ENCODE measurements at places on chromosomes 16 and 17.

- DNase-seq, result no peak
Observed at GRCh38 chr17:50173335-50173941, 7.6 kb downstream of the SGCA start.

- no peak for DNase-seq
Observed at GRCh38 chr17:27554152-27554551, 76.8 kb upstream of the LGALS9 start.

DNA sequence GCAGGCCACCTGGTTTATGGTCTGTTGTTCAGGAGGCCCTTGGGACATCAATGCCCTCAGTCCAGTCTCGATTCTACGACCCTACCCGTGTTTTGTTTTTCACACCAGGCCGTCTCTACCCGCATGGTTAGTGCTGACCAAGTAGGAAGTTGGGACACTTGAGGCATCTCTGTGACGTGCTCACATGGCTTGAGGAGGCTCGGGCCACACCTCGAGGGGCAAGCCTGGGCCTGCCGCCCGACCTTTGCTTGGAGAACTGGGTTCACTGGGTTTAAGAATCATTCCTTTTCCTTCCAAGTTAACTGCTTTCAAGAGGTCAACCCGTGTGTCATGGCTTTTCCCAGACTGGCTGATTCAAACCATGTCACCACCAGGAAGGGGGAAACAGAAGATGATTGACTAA, 86.8 kb downstream of the CMIP start:
- DNase-seq, result no peak

GRCh38 chr17:9115214-9116191, 94.2 kb downstream of the NTN1 start:
- peak; percentile 25 for DNase-seq

DNA sequence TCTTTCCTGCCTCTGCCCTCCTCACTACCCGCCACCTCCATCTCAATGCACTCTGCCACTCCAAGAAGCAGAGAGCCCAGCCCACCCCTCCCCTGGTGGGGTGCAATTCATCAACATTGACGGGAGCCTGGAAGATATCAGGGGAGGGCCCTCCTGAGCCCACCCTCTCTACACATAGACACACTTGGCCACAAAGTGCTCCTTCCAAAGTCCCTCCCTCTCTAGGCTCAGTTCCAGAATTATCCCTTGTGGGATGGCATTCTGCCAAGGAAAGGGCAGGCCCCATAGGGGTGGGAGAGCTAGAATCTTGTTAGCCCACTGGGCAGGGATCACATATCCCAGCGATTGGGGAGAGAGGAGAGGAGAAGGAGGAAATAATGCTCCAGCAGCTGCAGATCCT, 66.2 kb downstream of the TMEM132E start:
- DNase-seq, result no peak

DNA sequence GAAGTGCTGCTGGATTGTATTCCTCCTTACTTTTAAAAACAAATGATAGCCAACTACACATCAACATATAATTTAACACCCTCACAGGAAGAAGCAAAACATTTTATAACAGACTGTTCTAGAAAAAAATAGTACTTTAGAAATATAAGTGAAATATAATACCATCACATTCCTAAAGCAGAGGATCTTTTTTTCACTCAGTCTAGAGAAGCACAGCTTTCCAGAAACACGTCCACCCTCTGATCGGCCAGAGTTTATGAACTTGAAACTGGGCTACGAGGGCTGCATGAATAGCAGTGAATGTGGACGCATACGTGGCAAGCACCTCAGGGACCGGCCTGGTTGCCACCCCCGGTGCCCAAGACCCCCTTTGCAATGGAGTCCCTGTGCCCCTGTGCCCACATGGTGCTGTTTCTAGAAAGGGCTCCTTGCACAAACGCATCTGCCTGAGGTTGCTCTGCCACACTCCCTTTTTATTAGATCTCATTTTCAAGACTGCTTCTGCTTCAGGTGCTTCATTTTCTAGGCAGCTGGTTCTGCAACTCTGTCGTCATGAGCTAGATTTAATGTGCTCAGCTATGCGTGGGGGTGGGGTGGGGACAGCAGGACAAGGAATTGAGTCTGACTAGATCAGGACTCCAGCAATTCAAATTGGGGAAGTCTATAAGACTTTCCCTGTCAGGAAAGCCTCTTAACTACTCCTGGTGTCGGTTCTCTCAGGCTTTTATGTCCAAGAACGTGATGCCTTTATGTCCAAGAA, 29.1 kb upstream of the ERN1 start:
- no peak for DNase-seq

- DNase-seq, result no peak
Observed at GRCh38 chr17:34436607-34437006, 73.6 kb upstream of the CCL1 start.

GRCh38 chr17:40452216-40452787, 9.1 kb downstream of the IGFBP4 start:
- no peak for DNase-seq

DNA sequence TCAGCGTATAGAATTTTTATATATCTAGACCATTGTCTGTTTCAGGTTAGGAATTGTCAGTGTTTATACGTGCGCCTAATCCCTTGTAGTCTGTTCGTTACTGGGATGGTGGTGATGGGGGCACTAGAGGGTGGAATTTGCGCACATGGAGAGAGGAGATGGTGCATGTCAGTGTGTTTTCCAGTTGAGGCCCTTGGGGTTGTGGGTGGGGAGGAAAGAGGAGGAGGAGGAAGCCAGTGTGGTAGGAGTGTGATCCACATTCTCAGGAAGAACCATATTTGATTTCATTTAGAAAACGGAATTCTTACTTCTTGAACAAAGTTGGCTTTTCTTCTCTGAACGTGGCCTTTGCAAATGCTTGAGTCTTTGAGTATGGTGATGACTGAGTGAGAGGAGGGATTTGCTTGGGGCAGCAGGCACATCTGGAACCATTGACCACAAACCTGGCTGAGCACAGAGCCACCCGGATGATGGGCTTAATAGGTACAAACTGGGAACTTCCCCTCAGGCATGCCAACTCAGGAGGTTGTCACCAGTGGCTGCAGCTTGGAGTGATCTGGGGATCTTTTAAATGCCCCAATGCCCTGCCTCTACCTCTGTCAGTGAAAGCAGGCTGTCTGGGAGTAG, 98.9 kb downstream of the PRKCB start:
- no peak for DNase-seq

GRCh38 chr17:49880291-49881053, 32.6 kb upstream of the TAC4 start:
- DNase-seq, result peak; percentile 61

DNA sequence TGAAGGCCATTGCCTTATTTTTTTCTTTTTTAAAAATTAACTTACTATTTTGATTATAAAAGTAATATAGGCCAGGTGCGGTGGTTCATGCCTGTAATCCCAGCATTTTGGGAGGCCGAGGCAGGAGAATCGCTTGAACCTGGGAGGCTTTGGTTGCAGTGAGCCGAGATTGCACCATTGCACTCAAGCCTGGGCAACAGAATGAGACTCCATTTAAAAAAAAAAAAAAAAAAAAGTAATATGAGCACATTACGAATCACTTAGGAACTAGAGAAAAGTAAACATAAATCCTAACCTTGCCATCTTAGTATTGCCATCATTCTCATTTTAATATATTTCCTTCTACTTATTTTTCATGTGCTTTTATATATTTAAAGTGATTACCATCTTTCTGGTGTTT, 12.9 kb upstream of the TACO1 start:
- DNase-seq, result no peak

GRCh38 chr17:44071772-44072171, 1.2 kb downstream of the G6PC3 start:
- no peak for DNase-seq

- no peak for DNase-seq
Observed at GRCh38 chr16:27369806-27370205, 32.2 kb upstream of the IL21R start.

- no peak for DNase-seq
Observed at GRCh38 chr17:2366747-2367494, 29.6 kb downstream of the SGSM2 start.

DNA sequence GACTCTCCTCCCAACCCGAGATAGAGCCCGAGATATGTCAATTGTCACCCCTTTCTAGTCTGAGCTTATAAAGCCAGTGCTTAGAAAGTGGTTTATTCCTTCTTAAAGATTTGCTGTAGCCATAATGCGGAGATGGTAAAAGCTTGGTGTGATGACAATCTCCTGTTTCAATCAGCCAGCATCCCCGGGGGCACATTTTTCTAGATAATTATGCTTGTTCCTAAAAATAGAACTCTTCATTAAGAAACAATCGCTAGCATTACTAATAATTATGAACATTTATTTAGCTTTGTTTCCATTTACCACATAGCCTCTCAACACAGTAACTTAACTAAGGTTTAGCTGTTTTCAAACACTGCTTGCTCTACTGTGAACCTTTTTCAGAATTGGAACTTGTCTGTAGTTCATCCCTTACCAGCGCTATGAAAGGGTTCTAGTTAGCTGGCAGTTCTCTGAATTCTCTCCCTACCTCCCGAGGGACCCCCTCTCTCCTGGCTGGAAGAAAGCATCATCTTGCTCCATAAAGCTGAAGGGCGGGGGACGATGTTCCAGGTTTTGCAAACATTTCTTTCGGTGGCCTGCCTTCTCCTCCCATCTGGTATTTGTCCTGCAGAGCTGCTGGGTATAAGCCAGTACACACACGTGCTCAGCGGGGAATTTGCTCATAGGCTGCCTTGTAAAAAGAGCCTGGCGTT, 922 bp upstream of the MRPL58 start:
- peak; percentile 95 for DNase-seq

DNA sequence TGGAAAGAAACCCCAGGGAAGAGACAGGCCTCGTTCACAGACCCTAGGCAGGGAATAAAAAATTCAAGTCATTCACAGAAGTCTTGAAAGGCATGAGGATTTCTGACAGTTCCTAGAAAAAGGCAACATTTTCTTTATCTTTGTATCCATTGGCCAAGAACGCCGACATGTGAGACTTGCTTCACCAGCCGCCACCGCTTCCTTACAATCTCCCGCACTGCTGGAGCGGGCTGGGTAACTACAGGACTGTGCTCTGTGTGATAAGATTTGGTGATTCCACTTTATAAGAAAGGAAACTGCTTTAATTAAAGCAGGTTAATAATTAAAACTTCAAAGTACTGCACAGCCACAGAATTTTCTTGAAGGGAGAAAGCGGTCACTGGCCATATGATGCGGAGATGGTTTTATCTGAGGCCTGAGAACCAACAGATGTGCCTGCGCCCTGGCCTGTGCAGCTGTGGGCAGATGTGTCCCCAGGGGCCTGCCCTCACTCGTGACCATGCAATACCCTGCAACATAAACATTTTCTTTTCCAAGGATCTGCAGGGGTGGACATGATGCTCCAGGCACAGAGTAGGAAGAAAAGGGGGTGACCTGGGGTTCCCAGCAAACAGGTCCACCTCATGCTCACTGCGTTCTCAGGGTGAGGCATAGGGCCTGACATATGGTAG, 13.0 kb upstream of the LGALS3BP start:
- no peak for DNase-seq

- peak; percentile 34 for DNase-seq
Observed at GRCh38 chr17:18960803-18961511, 9.0 kb downstream of the SLC5A10 start.

- no peak for DNase-seq
Observed at GRCh38 chr16:88170528-88170991, 212.2 kb upstream of the ZNF469 start.

- DNase-seq, result no peak
Observed at GRCh38 chr16:76984196-76984595, 206.8 kb upstream of the MON1B start.

- DNase-seq, result no peak
Observed at GRCh38 chr16:29757950-29758466, 12.2 kb upstream of the C16orf54 start.

- DNase-seq, result no peak
Observed at GRCh38 chr17:80365983-80366382, 49.0 kb upstream of the ENDOV start.

- DNase-seq, result no peak
Observed at GRCh38 chr16:51262428-51262827, 111.4 kb upstream of the SALL1 start.

DNA sequence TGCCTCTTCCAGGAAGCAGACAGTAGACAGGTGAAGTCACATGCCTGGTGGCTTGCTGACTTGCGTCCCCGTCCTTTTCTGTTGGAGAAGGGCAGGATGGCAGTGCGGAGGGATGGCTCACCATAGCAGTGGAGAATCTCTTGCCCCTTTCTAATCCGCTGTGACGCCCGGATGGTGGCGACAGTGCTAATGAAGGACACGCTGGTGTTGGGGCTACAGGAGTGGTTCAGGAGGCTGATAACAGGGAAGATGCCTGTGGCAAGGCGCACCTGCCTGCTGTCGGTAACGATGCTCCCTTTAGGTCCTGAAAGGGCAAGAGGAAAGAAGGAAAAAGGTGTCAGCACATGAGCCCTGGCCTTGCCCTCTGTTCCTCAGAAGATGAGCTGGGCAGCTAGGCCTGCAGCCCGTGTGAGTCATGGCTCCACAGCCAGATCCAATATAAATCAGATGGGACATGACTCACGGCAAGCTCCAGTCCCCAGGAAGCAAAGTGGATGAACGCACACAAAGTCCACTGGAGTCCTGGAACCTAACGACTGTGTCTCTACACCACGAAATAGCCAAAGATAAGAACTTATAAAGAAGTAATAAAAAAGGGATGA, 25.5 kb downstream of the SERPINF1 start:
- no peak for DNase-seq

DNA sequence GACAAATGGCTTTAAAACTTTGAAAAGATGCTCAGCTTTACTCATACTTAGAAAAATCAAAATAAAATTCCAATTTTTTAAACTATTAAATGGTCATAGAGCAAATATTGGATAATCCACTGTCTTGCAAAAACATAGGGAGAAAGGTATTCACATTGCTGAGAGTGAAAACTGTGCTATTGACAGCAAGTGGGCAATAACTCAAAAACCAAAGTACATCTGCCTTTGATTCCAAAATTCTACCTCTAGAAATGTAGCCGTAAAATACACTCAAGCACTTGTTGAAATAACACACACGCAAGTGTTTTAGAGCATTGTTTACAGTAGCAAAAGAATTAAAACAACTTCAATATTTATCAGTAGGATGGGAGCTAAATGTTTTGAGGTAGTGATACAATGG, 210.6 kb upstream of the HS3ST3A1 start:
- DNase-seq, result no peak

- DNase-seq, result no peak
Observed at GRCh38 chr17:42266918-42267766, 9.0 kb downstream of the STAT5B start.

DNA sequence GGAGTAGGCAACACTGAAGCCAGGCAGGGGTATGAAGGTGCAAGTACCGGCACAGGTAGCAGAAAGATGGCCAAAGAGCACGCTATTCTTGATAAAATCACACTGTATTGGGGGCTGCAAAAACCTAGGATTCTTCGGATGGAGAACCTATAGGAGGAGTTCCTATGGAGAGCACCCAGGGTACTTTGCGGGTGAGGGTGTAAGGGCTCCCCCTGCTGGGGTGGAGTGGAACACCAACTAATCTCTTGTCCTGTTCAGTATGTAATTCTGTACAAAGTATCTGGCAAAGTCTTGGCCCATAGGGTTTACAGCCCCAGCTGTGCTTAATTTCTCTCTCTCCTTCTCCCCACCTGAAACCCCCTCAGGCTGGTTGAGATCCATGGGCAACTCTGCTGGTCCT, 393.1 kb upstream of the ASIC2 start:
- DNase-seq, result no peak

Data from G401 (cell line).